ENCODE measurements at places on chromosomes 2 and 18.
A peak's percentile ranks its signal among the peaks of the same experiment; 100 is the strongest.

- peak; percentile 77 for DNase-seq
Observed at GRCh38 chr2:159516241-159516758, 100.0 kb downstream of the BAZ2B start.

DNA sequence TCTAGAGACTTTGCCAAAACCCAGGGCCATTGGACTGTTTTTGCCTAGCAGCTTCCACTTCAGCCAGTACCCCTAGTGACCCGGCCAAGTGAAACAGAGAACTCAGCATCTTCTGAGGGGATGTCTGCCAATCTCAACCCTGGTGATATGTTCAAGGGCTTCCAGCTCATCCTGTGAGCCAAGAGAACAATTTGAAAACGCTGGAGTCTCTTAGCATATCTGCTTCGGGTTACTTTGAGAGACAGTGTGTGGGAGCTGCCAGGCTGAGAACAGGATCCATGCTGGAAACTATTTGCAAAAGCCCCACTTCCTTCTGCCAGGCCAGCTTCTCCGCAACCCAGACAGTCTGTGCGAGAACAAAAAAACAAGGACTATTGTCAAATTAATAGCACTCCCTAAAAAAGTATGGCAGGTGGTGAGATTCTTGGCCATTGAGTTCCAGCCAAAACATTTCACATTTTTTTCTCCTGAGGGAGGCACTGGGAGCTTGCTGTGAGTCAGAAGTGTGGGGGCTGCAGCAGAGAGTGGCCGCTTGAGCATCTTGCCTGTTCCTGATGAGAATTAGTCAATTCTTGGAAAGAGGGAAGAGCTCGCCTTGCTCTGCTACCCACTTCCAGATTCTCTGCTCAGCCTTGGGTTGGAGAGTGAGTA lies 395.6 kb upstream of the TRIB2 start:
- DNase-seq = no peak

GRCh38 chr18:72672364-72673184 lies 128.4 kb upstream of the CBLN2 start:
- peak; percentile 12 for DNase-seq

- no peak for DNase-seq
Observed at GRCh38 chr18:44969214-44969795, 288.6 kb downstream of the SETBP1 start.

DNA sequence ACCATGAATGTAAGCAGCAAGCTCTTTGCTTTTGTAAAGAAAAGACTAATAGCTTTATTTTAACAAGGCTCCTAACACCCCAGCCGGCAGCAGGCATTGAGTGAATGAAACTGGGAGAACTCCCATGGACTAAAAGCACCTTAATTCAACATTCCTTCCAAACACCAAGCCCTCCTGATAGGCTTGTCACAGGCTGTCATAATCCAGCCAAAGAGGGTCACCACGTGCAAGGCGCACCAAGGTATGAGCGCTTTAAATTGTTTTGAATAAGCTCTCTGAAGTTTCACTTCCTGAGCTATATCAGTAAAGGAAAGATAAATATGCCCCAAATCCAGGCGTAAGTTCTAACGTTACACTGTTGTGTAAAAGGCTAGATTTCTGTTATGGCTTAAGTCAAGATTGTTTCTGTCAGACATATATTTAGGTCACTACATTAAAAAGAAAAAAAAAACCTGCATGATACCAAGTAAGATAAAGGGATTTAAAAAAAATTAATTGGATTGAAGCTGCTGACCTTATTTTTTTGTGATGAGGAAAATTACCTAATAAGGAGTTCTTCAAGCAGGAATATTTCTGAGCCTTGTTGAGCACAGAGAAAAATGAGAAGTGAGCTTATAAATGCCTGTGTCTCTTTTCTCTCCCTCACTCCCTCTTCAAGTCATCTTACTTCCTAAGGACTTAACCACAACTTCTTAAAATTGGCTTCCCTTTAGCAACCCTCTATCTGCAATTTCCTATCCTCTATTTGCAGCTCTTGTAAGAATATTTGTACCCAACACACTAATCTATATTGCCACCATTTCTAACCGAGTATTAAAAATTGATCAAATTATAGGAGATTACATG lies 136.1 kb upstream of the NRP2 start:
- no peak for DNase-seq

- peak; percentile 77 for DNase-seq
Observed at GRCh38 chr2:165401285-165401852, 68.1 kb upstream of the CSRNP3 start.

DNA sequence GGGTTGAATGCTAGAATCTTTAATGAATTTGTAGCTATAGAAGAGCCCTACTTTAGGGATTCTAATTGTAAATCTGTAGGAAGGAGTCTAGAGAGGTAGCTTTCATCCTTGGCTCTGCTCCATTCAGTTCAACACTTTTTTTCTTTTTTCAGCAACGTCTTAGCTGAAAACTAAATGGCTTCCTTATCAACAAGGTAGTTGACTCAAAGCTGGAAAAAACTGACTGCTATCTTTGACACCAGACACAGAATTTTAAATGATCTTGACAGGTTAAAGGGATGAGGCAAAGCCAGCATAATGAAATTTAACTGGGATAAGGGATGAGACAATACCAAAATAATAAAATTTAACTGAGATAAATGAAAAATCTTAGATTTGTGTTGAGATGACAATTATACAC lies 54.9 kb downstream of the TMEFF2 start:
- DNase-seq = no peak

DNA sequence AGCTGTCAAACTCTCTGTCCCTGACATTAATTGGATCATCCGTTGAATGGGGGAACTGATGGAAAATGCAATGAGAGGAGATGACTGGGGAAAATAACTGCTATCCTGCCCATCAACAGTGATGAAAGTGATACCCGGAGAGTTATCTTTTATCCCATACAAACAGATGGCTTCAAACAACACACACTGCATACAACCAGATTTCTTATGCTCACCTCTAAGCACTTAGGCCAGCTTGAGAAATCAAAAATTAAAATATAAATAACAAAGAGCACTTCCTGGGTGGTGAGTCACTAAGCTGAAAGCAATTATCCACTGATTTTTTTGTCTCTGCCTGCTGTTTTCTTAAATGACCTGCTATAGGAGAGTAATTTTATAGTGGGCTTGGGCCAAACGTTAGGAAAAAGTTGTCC lies 237.6 kb upstream of the RGPD4 start:
- DNase-seq = no peak

DNA sequence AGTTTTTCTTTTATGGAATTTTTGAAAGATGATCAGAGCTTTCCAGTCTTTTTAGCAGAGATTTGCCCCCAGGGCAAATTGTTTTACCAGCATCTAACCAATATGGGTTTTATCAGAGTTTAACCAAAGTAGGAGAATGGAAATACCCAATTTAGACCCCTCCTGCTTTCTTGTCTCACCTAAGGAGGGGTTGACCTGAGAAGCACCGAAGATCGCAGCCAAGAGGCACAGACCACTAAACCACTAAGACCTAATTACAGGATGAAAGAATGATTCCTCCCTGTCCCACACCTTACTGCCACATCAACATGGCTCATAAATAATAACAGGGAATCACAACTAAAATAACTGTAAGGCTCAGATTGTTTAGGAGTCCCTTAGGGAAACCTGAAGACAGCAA lies 111.9 kb upstream of the EPB41L5 start:
- no peak for DNase-seq

- DNase-seq = no peak
Observed at GRCh38 chr2:219687882-219688559, 60.6 kb downstream of the SLC4A3 start.
